ENCODE measurements at places on chromosomes 4 and X.
A peak's percentile ranks its signal among the peaks of the same experiment; 100 is the strongest.

DNA sequence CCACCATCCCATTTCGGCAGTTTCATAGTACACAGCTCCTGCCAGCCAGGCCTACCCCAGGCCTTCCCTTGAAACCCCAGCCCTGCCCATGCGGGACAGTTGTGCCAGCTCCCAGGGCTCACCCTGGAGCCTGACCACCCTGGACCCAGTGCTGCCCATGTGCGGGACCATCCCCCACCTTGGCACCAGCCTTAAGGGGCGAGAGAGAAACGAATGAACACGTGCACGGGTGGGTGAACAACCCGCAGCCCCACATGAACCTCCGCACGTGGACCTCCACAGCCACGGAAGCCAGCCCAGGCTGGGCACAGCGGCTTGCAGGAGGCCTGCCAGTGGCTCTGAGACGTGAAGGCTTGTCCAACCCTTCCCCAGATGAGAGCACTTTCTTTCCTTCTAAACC lies 76.0 kb upstream of the MXD4 start:
- no peak for DNase-seq

DNA sequence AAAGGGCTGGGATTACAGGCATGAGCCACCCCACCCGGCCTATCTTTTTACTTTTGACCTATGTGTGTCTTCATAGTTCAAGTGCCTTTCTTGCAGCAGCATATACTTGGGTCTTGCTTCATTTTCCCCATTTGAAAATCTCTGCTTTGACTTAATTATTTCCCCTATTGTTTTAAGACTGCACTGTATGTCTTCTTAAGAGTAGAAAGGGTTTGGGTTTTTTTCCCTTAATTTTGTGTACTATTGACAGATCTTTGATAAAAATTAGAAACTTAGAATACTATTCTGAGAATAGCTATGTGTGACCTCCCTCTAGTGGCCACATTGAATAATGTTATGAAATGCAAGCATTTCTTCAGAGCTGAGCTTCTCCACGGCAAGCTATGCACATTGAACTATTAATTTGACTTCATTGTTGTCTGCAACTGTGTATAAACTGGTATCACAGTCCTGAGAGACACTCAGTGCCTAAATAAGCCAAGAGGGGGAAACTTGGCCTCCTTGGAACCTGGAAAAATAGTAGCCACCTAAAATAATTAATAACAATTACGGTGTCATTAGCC lies 8.7 kb upstream of the SLC25A4 start:
- DNase-seq = no peak

GRCh38 chrX:123876177-123876576 lies 16.3 kb downstream of the XIAP start:
- no peak for DNase-seq

DNA sequence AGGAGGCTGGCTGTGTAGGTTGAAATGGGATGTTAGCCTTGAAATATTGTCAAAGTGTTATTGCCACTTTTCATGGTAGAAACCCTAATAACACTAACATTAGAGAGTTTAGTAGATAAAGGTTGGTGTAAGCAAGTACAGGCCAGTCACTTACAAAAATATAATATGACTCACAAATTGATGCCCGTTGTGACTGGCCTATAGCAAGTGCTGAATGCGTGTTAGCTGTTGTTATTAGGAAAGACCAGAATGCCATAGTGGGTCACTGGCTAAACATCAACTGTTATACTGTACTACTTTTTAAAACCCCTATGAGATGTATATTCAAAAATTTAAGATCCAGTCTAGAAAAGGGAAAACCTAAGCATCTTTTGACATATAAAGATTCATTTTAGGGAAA lies 20.4 kb upstream of the GDPD2 start:
- no peak for DNase-seq

- DNase-seq = no peak
Measured at GRCh38 chrX:149129767-149130166, 375.3 kb downstream of the IDS start.

DNA sequence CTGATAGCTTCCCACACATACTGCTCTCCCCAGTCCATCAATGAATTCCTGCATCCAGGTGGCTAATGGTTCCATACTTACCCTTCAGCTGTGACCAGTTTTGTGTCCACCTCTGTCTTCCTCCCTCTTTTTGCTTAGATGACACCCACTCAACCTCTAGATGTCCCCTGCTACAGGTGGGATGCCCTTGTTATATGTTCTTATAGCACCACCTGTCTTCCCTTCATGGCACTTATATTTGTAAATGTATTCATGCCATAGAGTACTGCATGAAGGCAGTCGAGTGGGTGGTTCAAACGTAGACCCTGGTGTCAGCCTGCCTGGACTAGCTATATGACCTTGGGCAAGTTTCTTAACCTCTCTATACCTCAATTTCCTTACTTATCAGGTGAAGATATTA lies 6.5 kb upstream of the USP46 start:
- DNase-seq = no peak

- DNase-seq = no peak
Measured at GRCh38 chr4:55029821-55030503, 95.4 kb downstream of the KDR start.

- no peak for DNase-seq
Measured at GRCh38 chrX:151723156-151723760, 7.4 kb downstream of the FATE1 start.

DNA sequence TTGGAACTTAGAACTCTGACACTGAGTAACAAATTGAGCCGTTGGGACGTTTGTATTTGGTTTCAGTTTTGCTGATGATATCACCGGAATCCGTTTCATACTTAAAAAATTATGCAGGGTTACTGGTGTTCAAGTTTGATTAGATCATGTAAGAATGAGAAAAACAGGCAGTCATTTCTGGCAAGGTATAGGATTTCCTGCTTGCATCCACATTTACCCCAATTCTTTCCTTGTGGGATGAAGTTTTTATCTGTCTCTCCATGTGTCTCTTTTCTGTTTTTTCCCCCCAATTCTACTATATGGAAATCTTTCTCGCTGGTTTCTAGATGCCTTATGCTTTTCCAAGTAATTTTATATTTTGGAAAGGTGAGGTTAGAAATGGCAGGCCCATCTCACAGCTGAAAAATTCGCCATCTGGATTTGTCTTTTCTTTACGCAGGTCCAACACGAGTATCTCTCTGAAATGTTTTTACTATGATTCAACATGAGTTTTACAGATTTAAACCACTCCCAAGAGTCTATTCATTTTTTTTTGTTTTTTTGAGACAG lies 197.9 kb downstream of the SHOX start:
- no peak for DNase-seq

DNA sequence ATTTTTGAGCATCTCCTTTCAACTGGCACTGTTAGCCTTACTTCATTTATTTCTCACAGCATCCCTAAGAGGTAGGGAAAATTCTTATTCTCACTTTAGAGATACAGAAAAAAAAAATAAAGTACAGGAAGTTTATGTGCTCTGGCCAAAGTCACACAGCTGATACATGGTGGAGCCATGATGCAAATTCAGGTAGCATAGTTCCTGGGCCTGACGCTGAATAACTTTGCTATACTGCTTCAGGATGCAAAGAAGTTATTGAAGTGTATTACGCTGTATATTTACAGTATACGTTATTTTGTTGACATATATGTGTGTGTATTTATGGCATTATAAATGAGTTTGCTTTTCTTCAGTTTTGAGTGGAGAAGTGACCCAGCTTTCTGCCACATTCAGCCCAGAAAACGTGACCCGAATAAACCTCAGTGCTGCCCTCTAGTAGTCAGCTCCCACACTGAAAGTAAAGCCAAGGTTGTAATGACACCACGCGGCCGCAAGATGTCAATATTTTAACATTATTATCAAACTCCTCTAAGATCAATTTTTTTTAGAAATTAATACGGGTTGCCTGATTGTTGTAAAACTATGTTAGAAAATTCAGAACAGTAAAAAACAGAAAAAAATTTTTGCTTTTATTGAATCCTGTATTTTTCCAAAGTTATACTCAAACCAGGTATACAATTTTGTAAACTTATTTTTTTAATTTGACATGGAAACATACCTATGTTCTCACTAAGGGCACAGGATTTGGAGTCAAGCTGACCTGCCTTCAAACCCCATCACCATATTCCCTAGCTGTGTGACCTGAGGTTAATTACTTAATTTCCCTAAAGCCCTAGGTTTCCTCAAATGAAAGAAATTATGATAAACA lies 3.8 kb upstream of the GUCY2F start:
- DNase-seq = peak; percentile 46

GRCh38 chr4:120720354-120720934 lies 202.1 kb downstream of the PRDM5 start:
- no peak for DNase-seq

DNA sequence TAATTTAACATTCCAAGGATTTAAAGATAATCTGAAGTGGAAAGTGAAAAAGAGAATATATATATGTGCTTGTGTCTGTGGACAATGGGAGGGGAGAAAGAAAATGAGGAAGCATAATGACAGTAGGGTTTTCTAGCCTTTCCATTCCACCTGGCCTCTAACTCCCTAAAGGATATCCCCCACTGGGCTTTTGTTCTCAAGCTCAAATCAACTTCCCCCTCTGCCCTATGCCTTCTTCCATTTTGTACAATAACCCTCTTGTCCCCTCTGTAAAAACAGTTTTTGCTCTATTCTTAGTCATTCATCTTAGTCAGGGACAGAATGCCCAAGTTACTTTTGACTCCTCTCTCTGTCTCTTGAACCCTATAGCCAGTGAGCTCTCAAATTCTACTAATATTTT lies 23.6 kb downstream of the ANTXR2 start:
- no peak for DNase-seq

Measured in thymus (tissue), 14 donors.